OCI-LY7 (cell line): ENCODE measurements at places on chromosomes 7 and 10.

DNA sequence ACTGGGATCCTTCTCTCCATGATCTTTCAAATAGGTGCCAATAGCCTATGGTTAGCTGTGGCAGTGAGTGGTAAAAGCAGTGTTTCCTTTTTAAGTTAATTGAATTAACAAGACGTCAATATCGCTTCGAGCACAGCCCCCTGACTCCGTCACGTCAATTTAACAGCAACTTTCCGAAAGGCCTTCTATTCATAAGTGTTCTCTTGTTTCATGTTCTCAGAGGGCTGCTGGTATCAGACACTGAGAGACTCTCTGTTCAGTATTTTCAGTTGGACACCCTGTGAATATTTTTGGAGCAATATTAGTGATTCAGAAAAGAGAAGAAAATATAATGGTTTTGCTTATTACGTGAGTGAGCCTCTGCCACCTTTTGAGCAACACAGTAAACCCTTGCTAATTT lies 174.2 kb upstream of the INSYN2A start:
- no peak for DNase-seq

- no peak for DNase-seq
Observed at GRCh38 chr7:96734343-96734742, 24.7 kb upstream of the SEM1 start.

DNA sequence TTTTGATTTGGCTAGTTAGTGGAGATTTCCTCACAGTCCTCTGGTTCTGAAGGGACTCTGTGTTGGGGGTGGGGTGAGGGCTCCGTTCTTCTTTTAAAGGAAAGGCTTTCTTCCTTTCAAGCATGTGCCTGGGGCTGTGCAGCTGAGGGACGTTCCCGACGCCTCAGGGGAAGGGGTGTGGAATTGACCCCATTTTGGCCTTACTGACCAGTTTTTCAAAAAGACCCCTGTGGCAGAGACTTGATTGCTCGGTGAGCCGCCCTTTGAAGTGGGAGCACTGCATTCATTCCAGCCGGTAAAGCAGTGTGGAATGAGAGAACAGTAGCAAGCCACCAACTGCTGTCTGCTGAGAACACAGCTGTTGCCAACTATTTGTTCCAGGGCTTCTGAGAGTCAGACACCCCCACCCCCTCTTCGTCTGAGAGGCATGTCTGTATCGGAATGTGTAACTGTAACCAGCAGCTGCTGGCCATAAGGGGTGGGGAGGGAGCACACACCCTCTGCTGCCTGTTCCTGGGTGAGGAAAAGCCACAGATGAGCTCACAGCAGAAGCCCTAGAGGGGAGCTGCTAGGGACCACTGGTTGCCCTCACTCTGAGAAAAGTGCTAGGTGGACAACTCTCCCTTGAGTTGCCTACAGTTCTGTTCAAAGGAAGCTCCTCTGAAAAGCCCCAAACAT lies 33.2 kb downstream of the WBP1L start:
- no peak for DNase-seq

DNA sequence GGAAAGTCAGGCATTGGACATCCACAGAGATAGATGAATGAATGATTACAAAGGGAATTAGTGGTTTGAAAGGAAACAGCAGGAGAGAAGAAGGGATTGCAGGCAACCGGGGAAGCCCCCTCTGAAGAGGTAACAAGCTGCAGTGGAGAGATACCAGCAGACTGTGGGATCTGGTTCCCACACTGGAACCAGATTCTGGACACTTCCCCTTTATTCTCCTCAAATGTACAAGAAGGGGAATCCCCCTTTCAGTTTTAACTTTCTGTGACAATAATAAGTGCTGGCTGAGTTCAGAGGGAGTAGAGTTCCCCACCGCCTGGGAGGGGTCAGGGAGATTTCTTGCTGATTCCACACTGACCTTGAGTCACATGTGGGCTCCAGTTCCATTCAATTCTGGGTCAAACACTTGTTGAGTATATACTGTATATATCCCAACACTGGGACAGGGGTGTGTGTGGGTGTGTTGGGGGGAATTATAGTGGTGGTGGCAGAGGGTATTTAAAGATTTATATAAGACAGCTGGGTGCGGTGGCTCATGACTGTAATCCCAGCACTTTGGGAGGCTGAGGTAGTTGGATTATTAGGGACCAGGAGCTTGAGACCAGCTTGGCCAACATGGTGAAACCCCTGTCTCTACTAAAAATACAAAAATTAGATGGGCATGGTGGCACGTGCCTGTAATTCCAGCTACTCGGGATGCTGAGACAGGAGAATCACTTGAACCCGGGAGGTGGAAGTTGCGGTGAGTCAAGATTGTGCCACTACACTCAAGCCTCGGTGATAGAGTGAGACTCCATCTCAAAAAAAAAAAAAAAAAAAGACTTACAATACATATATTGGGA lies 16.5 kb upstream of the DDIT4 start:
- peak; percentile 32 for DNase-seq

DNA sequence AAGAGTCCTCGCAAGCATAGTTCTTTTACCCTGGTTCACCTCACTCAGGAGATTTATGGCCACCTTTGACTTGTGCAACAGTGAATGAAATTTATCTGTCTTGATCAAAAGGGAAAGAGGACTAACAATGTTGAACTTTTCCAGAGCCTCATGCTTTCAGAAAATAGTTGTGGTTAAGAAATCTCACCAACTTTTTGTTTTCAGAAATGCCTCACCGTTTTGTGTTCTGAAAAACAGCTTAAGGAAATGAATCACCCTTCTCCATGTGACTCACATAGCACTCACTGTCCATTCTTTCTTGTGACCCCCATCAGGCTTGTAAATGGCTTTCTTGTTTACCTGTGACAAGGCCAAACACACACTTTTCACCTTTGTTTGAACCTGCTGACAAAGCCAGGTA lies 148.6 kb upstream of the FAM3C start:
- DNase-seq = no peak

DNA sequence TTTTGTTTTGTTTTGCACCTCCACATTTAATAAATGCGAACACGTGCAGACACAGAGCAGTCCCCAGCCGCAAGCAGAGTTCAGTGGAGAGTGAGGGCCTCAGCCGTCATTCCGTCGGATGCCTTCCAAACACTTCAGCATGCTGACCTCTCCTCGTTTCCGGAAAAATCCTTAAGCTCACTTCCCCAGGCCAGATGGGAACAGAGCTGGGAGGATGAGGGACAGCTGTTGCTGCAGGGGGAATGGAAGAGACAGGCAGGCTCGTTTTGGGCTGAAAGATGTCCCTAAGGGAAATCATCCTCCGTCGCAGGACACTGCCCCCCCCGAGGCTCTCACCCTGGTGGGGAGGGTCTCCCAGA lies 17.2 kb upstream of the FGFR2 start:
- DNase-seq = no peak

DNA sequence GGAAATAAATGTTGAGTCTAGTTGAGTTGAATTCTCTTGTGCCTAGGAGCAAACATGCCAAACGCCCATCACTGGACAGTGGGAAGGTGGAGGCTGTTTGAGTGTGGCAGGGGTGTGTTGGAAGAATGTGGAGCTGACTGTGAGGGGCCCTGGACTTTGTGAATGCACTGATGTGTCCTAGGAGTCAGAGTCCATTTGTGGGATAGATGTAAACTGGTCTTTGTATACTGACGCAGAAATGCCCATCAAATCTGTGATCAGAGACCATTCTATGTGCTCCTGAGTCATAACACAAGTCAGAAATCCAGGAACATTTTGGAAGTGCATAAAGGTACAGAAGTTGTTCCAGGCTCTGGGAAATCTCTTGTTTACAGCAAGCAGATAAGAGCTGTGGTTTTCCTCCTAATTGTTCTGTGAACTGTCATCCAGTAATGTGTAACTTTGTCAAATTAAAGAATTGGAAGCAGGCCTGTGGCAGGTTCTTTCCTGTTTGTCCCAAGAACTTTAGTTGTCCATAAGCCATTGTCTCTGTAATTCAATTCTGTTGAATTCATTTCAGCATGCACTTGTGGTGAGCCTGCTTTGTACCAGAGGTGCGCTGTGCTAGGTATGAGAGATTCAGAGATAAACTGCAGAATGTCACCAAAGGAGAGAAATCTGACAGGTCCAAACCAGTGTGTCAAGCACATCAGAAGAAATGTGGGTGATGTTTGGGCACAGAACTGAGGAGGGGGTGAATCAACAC lies 7.6 kb downstream of the PRXL2A start:
- DNase-seq = no peak

DNA sequence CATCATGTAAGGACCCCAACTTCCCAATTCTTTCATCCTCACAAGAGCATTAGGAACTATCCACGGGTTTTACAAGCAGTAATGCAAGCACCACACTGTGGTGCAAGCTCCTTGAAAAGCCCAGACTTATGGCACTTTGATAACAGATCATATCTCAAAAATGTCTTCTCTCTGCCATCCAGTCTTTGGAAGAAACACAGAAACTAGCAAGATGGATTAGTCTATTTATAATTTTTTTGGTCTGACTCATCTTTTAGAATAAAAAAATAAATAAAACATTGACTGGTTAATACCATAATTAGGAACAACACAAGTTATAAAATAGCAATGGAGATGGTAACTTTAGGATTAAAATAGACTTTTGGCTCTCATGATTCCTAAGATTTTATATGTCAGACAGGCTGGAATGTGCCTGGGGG lies 49.0 kb upstream of the CALD1 start:
- no peak for DNase-seq
